ENCODE measurements at places on chromosomes 5 and 9. TPM values are rescaled to one million over a fixed set of nuclear protein-coding genes. Genes with fewer than 3 reads are reported as not detected.

The GABRA6 gene
- not detected for total RNA-seq

The PCDHGB3 gene
- 6.8 TPM for total RNA-seq

The DBH gene
- total RNA-seq, result not detected

The TSLP gene
- 0.42 TPM for total RNA-seq

The PCDHGA8 gene
- 2.8 TPM for total RNA-seq

The SPATA31D4 gene
- total RNA-seq, result not detected

The MROH2B gene
- total RNA-seq, result not detected

The FCN1 gene
- total RNA-seq, result not detected

The CARD9 gene
- 1.8 TPM for total RNA-seq
